Activated naive CD4-positive, alpha-beta T cell (primary cell): ENCODE measurements at places on chromosomes 16 and 17.

GRCh38 chr17:76865174-76865573 lies 3.0 kb upstream of the MGAT5B start:
- no peak for DNase-seq

- no peak for DNase-seq
These were observed 776.1 kb downstream of the KCNJ2 start for GRCh38 chr17:70945386-70945785.

DNA sequence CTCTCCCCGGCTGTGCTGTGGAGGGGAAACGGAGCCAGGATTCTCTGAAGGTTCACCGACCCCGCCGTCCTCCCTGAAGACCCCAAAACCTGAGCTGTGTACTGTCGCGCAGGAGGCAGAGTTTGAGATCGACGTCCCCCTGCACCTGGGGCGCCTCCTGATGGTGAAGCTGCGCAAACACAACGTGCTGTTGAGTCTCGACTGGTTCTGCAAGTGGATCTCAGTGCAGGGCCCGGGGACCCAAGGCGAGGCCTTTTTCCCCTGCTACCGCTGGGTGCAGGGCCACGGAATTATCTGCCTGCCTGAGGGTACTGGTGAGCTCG lies 62.6 kb upstream of the TEKT1 start:
- DNase-seq = no peak

- no peak for DNase-seq
These were observed 43.1 kb downstream of the TNRC6C start for GRCh38 chr17:78001612-78002011.
